Osteocyte (in vitro differentiated cells): ENCODE measurements at places on chromosomes 1 and 21. TPM values are rescaled to one million over a fixed set of nuclear protein-coding genes. Genes with fewer than 3 reads are reported as not detected.

The PDE4B gene
- total RNA-seq = 50.5 and 53.1 TPM in 2 replicates

DNA sequence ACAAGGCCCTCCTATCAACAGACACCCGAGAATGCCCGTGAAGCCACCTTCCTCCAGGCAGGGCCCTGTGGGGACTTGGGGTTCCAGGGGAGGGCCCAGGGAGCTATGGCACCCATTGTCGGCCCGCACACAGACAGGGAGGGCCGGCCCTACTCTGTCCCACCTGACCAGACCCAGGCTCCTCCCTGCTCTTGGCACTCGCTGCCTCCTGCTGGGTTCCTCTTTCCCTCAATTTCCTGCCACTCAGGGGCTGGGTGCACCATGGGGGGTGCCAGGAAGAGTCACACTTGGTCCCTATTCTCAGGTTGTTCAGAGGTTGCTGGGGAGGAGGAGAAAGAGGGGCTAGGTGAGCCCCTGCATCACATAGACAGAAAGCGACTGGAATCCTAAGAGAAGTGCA, 8.0 kb upstream of the OXCT2 start:
- DNase-seq = no peak
- H3K36me3 ChIP-seq = no peaks in the 10 kb centered on the region
- peaks cover 29% of the 10 kb centered on the region for H3K27me3 ChIP-seq
- no peak overlapping the region for H3K27ac ChIP-seq
- H3K4me1 ChIP-seq = no peaks in the 10 kb centered on the region
- H3K4me3 ChIP-seq = no peak overlapping the region

The SPRR2A gene
- not detected in 2 replicates for total RNA-seq

GRCh38 chr21:34707876-34708325, 39.1 kb downstream of the CLIC6 start:
- H3K4me1 ChIP-seq = peaks cover 10% of the 10 kb centered on the region
- H3K27ac ChIP-seq = no peak overlapping the region
- no peak for DNase-seq
- H3K27me3 ChIP-seq = peaks cover 24% of the 10 kb centered on the region
- H3K4me3 ChIP-seq = no peak overlapping the region
- H3K36me3 ChIP-seq = no peaks in the 10 kb centered on the region

GRCh38 chr1:73626326-73626725, 571.6 kb downstream of the LRRIQ3 start:
- no peaks in the 10 kb centered on the region for H3K27me3 ChIP-seq
- DNase-seq = no peak
- no peaks in the 10 kb centered on the region for H3K36me3 ChIP-seq

The CCDC181 gene
- 0.54 and 0.63 TPM in 2 replicates for total RNA-seq
